Psoas muscle (tissue), 8 donors: ENCODE measurements at places on chromosomes 3 and 15.

DNA sequence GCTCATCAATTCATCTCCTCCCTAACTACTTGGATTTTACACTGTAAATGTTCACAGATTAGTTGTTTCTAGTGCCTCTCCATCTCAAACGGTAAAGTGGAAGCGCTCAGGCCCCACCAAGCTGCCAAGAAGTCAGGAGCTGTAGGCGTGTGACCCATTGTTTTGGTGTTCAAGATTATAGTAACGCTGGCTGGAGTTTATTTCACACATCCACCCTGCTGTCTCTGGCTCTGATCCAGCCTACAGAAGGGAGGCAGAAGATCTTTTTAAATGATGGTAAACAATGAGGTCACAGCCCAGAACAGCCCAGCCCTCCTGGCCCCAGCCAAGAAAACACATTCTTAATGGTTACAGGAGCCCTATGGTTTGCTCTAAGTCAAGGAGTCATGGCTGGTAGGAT lies 25.7 kb upstream of the GALNT15 start:
- no peaks in the 10 kb centered on the region for H3K27me3 ChIP-seq
- peaks cover 43% of the 10 kb centered on the region for H3K4me1 ChIP-seq
- H3K4me3 ChIP-seq: no peak overlapping the region

DNA sequence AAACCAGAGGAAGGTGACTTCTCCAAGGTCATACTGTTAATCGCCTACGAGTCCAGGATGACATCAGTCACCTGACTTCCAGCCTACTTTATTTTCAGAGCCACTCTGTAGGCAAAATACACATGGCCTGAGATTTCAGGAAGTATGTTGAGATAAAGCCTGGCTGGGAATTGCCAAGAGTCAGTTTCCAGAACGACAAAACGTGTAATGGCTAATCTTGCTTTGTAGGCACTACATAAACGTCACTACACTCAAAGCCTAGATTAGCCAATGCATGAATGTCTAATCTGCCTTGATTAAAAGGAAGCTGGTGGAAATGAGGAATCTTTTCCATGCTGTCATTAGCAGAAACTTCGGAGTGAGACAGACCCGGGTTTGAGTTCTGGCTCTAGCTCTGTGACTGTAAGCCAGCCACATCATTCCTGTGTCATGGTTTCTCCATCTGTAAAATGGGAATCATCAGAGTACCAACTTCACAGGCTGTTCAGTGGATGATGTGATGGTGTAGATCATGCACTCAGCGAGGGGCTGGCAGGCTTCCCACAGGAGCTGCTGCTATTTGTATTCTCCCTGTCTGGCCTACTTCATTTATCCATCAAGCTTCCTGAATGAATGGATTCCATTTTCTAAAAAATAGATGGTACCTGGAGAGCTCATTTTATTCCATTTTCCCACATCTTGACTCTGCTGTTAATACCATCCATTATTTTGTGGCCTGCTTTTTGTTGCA lies 241.9 kb downstream of the XXYLT1 start:
- no peaks in the 10 kb centered on the region for H3K27me3 ChIP-seq
- no peak overlapping the region for H3K27ac ChIP-seq
- H3K36me3 ChIP-seq: no peaks in the 10 kb centered on the region

GRCh38 chr15:57313134-57313483 lies 63.2 kb upstream of the CGNL1 start:
- H3K36me3 ChIP-seq: no peaks in the 10 kb centered on the region
- no peak for DNase-seq
- no peaks in the 10 kb centered on the region for H3K27me3 ChIP-seq
- peaks cover 3% of the 10 kb centered on the region for H3K4me1 ChIP-seq
- no peak overlapping the region for H3K4me3 ChIP-seq
- no peak overlapping the region for H3K27ac ChIP-seq

DNA sequence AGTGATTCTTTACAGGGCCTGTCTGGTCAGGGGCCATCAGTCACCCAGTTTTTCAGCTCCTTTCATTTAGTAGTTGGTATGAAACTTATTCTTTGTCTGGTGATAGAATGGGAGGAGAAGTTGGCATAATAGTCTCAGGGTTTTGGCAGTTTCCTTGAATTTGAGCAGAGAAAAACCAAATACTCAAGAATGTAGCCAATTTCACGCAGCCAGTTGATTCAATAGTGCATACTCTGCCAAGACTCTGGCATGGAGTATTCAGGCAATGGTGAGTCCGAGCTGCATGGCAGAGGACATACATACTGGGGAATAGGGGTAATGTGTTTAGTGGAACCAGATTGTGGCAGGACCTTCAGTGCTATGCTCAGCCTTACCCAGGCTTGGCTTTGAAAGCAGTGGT lies 118.3 kb downstream of the GALK2 start:
- no peak for DNase-seq
- peaks cover 6% of the 10 kb centered on the region for H3K36me3 ChIP-seq
- no peak overlapping the region for H3K4me3 ChIP-seq
- H3K27ac ChIP-seq: no peak overlapping the region

DNA sequence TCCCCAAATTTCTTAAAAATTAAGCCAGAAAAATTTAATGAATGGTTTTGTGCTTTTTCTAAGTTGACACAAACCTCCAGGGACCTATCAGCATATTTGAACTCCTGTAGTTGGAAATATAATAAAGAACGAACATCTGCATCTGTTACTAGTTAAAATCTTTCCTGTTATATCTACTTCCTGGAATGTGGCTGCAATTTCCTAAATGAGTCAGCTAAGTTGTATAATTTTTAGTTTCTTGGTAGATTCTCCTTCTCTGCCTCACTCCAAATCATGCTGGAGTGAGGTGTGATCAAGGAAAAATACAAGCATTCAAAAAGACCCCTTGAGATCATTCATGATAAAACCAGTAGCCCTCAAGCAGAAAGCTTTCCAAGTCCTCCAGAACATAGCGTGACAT lies 106.2 kb upstream of the MCTP2 start:
- no peak overlapping the region for H3K4me3 ChIP-seq
- no peak overlapping the region for H3K27ac ChIP-seq
- H3K27me3 ChIP-seq: no peaks in the 10 kb centered on the region
- H3K4me1 ChIP-seq: no peaks in the 10 kb centered on the region

DNA sequence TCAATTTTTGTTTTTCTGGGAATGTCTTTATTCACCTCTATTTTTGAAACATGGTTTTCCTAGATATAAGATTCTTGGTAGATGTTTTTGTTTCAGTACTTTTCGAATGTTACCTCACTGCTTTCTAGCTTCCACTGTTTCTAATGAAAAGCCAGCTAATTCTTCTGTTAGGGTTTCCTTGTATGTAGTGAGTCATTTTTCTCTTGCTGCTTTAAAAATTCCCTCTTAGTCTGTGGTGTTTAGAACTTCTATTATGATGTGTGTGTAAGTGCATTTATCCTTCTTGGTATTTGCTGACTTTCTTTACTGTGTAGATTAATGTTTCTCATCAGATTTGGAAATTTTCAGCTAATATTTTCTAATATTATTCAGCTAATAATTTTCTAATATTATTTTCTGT lies 151.1 kb upstream of the OSTN start:
- no peaks in the 10 kb centered on the region for H3K36me3 ChIP-seq
- no peaks in the 10 kb centered on the region for H3K4me1 ChIP-seq
- H3K4me3 ChIP-seq: no peak overlapping the region
- no peaks in the 10 kb centered on the region for H3K27me3 ChIP-seq
- no peak for DNase-seq

DNA sequence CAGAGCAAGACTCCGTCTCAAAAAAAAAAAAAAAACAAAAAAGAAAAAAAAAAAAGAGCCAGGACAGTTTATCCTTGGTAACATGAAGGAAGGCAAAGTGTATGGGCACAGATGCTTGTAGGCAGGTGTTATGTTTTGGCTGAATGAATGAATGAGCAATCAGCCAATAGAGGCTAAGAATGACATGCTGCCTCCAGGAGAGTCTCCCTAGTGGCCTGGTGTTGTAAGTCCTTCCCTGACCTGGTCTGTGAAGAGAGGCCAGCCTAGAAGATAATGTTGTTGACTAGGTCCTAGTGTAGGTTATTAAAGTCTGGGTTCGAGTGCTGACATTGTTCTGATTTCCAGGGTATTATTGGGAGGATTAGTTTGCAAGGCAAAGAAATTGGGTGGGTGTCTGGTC lies 24.9 kb downstream of the GYG1 start:
- peaks cover 4% of the 10 kb centered on the region for H3K36me3 ChIP-seq
- no peaks in the 10 kb centered on the region for H3K27me3 ChIP-seq
- H3K4me3 ChIP-seq: no peak overlapping the region

DNA sequence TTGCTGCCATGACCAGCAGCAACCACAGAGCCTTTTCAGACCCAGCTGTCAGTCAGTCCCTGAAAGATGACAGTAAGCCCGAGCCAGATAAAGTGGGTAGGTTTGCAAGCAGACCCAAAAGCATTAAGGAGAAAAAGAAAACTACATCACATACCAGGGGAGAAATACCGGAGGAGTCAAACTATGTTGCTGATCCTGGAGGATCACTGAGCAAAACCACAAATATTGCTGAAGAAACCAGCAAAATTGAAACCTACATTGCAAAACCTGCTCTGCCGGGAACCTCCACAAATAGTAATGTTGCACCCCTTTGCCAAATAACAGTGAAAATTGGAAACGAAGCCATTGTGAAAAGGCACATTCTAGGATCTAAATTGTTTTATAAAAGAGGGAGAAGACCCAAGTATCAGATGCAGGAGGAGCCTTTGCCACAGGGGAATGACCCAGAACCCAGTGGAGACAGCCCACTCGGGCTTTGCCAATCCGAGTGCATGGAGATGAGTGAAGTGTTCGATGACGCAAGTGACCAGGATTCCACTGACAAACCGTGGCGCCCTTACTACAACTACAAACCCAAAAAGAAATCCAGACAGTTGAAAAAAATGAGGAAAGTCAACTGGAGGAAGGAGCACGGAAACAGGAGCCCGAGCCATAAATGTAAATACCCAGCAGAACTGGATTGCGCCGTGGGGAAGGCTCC lies 42.1 kb upstream of the RASA2 start:
- H3K4me3 ChIP-seq: no peak overlapping the region
- no peak overlapping the region for H3K27ac ChIP-seq

DNA sequence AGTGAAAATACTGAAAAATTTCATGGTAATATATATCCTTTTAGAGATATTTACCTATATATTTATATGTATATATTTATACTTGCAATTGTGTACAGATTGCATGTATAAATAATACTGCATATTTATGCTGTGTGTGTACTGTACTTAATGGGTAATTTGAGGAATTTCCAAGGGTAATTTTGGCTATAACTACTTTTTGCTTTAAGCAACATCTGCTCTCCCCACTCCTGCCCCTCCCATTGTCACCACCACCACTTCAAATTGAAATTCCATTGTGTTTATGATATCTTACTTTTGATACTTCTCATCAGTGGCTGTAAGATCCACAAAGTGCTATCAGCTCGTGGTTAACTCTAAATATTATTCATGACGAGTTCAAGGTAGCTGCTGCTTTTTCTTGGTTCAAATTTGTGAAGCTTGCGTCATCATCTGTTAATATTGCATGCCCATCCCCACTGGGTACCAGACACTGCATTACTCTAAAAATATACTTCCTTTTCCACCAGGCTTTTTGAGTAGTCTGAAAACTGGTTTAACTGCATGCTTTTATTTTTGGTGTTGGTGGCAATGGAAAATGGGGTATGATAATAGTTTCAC lies 91.7 kb upstream of the MITF start:
- no peaks in the 10 kb centered on the region for H3K36me3 ChIP-seq
- DNase-seq: no peak
- H3K27me3 ChIP-seq: no peaks in the 10 kb centered on the region
- H3K4me3 ChIP-seq: no peak overlapping the region
